Activated CD8-positive, alpha-beta memory T cell treated with anti-CD3 and anti-CD28 coated beads for 24 hours (primary cell): ENCODE measurements at places on chromosomes 11 and 22.

- DNase-seq: no peak
These were observed 154.6 kb downstream of the GRIK4 start for GRCh38 chr11:120666121-120666639.

- DNase-seq: no peak
These were observed 20.1 kb downstream of the SERPIND1 start for GRCh38 chr22:20793748-20794649.

GRCh38 chr11:65444314-65445051, 21.9 kb downstream of the NEAT1 start:
- peak; percentile 54 for DNase-seq

DNA sequence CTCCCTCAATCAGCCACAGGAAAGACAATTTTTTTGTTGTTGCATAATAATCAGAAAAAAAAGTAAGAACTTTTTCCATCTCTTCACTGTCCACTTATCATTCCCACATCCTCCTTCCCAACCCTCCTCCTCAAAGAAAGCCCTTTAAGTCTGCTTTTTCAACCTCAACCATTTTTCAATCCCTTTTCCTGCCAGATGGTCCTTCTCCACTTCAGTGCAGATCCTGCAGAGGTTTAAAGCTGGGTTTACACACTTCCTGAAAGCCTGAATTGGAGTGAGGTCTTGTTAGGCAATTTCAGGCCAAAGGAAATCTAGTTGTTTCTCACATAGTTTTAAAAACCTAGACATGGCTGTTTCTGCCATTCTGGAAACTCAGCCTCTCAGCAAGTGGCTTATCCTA, 78.3 kb downstream of the RPL27A start:
- DNase-seq: no peak

GRCh38 chr11:61361237-61361740, 393 bp downstream of the CYB561A3 start:
- DNase-seq: no peak

DNA sequence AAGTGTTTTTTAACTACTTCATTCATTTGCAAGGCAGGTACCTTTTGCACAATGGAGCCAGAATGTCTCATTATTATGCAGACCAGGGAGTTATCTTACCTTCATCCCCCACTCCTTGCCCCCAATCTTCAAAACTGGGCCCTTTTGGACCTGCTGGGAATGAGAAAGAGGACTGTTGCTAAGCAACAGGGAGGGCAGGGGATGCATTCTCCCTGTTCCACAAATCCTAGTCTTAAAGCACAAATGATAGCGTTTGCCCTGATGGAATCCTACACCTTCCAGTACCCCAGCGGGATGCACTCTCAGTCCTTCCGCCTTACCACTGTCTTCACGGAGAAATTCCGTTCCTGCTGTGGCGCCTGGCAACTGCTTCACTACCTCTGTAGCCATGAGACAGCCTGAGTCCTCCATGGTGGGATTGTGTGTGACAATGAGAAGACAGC, 4.1 kb upstream of the KCNJ1 start:
- DNase-seq: no peak

- DNase-seq: no peak
These were observed 2.7 kb upstream of the LDHAL6A start for GRCh38 chr11:18452927-18453326.

DNA sequence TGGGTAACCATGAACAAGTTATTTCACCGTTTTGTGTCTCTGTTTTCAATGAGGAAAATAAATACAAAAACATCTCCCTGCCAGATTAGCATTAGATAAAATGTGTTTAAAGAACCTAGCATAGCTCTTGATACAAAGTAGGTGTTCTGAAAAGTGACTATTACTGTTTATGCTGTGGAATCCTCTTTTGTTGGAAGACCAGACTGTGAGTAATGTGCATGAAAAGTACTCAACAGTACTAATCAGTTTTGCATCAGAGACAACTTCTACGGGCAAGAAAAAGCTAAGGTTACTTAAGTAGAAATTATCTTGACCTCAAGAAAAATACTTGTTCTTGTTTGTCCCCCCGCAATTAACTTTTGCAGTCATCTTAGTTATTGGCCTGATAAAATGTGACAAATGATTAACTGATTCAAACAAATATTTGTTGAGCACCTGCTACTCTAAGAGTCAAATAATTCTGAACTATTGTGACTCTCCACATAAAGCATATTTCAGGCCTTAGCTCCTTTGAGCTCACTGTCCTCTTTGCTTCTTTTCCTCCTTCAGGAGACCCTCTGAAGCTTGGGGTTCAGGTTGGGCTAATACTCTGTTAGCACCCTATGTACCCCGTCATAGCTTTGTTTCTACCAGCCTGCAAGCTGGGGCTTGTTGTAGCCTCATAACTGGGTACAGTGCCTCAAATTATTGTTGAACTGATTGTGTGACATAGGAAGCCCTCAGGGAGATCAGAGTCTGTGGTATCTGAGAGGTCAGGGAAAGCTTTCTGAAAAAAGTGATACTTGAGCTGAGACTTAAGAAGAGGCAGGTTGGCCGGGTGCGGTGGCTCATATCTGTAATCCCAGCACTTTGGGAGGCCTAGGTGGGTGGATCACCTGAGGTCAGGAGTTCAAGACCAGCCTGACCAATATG, 24.5 kb downstream of the DIXDC1 start:
- no peak for DNase-seq

DNA sequence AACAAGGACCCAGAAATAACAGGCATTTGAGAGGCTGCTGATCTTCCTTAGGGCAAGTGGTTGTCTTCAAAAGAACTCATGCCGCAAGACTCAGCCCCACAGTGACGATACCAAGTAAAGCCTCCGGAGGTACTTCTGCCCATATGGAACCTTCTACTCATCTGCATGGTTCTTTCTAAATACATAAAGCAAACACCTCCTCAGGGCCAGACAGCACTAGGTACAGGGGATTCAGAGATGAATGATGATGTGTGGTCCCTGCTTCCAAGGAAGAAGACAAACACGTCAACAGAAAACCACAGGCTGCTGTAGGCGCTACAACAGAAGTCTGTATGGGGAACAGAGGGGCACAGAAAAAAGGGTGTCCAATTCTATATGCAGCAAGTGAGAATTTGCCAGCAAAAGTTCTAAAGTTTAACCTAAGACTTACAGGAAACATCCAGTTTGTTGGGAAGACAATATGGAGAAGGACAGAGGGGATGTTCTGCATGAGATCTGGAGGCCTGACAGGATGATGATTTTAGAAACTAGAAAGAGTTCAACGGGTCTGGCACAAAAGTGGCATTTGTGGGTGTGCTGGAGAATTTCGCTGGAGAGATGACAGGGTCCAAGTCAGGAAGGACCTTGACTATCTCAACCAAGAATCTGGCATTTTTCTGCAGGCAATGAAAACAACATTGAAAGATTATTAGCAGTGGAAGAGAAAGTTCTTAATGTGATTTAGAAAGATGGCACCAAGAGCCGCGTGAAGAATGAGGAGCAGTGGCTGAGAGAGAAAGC, 23.7 kb downstream of the JAML start:
- DNase-seq: peak; percentile 79

DNA sequence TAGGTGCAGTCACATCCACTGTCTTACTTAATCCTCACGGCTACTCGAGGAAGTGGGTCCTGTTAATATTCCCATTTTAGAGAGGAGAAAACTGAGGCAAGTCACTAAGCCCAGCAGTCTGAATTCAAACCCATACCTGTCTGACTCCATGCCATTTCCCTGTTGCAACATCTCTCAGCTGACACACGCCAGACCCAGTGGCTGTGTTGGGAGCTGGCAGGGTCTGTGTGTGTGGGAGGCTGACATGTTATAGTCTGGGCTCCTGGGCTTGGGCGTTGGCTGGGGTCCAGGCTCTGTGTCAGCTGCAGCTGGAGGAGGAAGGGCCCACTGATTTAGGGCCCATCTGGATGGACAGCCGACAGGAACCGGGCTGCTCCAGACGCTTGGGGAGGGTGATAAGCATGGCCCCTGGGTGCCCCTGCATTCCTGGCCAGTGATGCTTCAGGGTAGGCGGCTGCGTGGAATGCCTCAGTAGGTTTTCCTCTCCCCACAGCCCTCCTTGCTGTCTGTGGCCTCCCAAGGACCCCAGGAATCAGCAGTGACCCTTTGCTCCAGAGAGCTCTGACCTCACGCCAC, 562.5 kb downstream of the MN1 start:
- no peak for DNase-seq

GRCh38 chr11:109019342-109019936, 354.6 kb downstream of the DDX10 start:
- no peak for DNase-seq

DNA sequence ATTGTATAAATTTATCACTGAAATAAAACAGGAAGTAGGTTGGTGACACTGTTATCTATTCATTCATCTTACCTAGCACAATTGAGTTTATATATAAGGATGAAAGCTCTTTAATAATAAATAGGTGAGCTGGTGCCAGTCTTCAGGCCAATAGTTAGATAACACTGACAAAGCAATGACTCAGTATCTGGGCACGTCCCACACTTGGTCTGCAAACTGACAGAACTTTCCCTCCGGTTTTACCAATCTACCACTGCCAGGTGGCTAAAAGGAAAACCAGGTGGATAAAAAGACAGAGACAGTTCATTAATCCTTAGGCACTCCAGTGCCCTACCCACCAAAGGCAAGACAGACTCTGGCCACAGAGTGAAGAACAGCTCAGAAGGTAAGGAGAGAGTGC, 17.6 kb downstream of the DDB1 start:
- no peak for DNase-seq

DNA sequence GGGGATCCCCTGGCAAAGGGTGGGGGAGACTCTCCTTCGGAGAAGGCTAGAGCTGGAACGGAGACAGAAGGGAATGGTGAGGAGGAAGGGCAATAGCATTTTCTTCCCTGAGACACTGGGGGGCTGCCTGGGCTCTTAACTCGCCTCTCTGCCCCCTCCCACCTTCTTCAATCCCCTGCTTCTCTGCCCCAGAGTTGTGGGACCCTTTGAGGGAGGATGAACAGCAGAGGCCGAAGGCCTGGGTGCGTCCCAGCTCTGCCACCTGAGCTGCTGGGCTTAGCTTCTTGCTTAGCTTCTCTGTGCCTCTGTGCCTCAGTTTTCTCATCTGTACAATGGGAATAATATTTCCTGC, 72.4 kb downstream of the RTL6 start:
- no peak for DNase-seq

- no peak for DNase-seq
These were observed 23.6 kb upstream of the RNASEH2C start for GRCh38 chr11:65744026-65744698.

DNA sequence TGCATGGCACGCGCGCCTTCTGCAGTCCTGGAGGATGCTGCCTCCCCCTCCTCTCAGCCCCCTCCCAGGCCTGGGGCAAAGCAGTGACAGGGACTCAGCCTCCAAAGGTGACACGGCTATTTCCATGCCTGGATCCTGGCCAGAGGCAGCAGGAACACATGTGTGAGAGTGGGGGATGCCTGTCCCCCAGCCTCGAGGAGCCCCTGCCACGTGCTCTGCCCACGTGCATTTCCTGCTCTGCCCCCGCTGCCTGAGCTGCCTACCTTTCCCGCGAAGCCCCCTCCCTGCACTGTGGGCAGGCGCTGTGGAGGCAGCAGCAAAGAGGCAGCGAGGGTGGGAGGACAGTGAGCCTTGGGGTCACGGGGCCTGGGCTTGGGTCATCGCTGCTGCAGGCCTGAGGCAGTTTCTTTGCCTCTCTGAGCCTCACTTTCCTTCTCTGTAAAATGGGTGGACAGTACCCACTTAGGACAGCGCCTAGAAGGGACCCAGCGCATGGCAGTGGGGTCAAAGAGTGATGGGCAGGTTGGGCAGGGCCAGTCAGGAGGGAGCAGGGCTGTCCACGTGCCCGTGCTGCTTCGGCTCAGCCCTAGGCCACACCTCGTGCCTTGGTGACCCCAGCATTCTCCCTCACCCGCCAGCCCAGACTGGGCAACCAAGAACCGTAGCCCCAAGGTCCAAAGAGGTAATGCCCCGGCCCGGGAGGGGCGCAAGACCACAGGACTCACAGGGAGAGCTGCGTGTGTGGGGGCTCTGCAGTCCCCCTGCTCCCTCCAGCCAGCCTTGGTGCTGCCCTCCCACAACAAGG, 48.6 kb downstream of the FLRT1 start:
- DNase-seq: no peak

GRCh38 chr11:126405374-126405773, 49.9 kb downstream of the ST3GAL4 start:
- DNase-seq: no peak

DNA sequence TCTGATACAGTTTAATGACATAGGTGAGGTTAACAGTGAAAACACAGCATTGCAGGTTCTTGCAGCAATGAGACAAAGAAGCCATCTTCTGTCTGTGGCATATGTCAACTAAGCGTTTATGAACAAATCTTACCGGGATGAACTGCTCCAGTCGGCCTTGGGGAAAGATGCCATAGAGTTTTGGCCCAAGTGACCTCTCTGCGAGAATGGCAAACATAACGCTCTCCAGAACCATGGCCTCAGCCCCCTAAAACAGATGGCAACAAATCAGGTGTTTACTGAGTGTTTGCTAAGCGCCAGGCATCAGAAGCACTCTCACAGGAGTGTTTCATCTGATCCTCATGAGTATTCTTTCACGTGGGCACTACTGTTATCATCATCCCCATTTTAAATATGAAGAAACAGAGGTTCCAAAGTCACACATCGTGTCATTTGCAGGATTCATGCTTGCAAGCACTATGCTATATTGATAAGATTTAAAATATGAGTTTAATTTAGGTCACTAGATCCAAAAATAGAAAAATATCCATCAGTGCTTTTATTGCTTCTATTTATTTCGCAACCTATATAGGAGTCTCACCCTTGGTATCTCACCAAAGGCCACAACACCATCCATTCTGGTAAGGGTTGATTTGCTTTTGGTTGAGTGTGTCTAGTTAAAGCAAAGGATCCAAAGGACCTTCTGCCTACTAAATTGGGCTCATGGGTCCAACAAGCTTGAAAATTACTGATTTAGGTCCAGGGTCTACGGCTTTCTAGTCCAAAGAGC, 35.9 kb downstream of the TCIRG1 start:
- DNase-seq: no peak

GRCh38 chr11:74085542-74085892, 76.6 kb upstream of the UCP3 start:
- no peak for DNase-seq

- no peak for DNase-seq
These were observed 63.7 kb downstream of the PPP6R3 start for GRCh38 chr11:68524213-68524612.

DNA sequence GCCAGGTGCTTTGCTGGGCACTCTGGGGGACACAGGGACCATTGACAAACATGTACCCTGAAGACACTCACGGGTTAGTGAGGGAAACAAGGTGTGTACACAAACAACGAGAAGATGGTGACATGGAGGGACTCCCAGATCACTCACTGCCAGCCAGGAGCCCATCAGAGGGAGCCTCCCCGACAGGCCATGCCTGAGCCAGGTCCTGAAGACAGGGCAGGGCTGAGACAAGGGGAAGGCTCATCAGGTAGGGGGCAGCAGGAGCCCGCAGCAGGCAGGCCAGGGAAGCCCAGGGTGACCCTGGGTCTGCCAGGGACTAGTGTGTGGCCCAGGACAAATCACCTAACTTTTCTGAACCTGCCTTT, 127.9 kb downstream of the BUD13 start:
- DNase-seq: no peak

DNA sequence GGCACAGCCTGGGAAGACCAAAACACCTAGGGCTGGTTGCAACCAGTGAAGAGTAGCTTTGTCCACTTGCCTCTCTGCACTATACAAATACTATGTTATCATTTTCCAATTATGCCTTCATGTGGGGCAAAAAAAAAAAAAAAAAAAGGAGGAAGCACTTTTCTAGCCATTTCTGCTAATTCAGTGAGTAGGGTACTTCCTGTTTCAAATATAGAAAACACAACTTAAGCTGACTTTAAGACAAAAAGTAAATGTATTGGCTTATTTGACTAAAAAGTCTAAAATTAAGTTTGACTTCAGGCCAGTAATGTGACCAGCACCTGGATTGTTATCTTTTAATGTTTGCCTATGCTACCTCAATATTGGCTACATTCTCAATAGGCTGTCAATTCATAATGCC, 15.3 kb downstream of the CCDC73 start:
- DNase-seq: no peak
